Lower leg skin (tissue), 4 donors: ENCODE measurements at places on chromosomes 1 and 21. TPM values are rescaled to one million over a fixed set of nuclear protein-coding genes. Genes with fewer than 3 reads are reported as not detected.

HMGN2 gene
- 224 TPM for total RNA-seq

MAP10 gene
- 1.6 TPM for total RNA-seq

HHAT gene
- 7.7 TPM for total RNA-seq

LAD1 gene
- 285 TPM for total RNA-seq

PBX1 gene
- 15.3 TPM for total RNA-seq

PTAFR gene
- 2.7 TPM for total RNA-seq

NTNG1 gene
- 2.6 TPM for total RNA-seq

CD52 gene
- 6.1 TPM for total RNA-seq

NTMT2 gene
- total RNA-seq = not detected

TTC3 gene
- 111 TPM for total RNA-seq

ZNF695 gene
- not detected for total RNA-seq

AK4 gene
- total RNA-seq = 39.9 TPM

GNG4 gene
- total RNA-seq = not detected

SYCP1 gene
- 0.29 TPM for total RNA-seq

HMGCS2 gene
- total RNA-seq = 162 TPM

WDR64 gene
- not detected for total RNA-seq

OVAAL gene
- total RNA-seq = not detected

UAP1 gene
- 31.8 TPM for total RNA-seq

SLC9C2 gene
- not detected for total RNA-seq

- DNase-seq = no peak
Measured at GRCh38 chr1:198622001-198622400, 16.8 kb upstream of the PTPRC start.

DNA sequence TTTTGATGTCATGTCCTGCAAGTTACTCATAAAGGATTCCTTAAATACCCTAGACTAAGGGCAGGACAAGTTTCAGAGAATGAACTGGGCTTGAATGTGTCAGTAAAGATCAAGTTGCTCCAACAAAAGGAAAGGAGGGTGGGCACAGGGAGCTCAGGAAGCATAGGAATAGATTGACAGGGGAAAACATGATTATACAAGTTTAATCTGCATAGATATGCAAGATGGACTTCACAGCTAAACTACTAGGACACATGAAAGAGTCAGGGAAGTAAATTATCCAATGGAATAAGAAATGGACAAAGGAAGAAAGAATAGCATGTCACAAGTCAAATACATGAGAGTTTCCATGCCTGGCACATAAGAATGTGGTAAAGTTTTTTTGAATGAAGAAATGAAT is 203.9 kb upstream of the SAMSN1 start:
- no peak for DNase-seq

GRCh38 chr1:64539781-64540218 is 69.9 kb downstream of the CACHD1 start:
- DNase-seq = peak; percentile 89

DNA sequence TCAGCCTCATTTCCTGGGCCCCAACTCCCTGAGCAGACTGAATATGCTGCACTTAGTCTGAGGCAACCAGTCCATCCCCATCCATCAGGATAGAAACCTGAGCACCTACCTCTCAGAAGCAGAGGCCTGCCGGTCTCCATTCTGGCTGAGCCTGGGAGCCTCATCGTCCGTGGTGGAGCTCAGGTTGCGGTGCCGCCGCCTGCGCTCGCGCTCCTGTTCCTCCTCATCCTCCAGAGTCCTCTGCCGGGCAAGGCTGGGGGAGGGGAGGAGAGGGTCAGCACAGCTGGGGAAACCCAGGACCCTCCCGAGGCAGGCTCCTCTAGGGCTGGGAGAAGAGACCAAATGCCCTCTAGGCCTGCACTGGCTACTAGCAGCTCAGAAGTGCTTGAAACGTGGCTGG is 10.1 kb downstream of the LAD1 start:
- no peak for DNase-seq

DNA sequence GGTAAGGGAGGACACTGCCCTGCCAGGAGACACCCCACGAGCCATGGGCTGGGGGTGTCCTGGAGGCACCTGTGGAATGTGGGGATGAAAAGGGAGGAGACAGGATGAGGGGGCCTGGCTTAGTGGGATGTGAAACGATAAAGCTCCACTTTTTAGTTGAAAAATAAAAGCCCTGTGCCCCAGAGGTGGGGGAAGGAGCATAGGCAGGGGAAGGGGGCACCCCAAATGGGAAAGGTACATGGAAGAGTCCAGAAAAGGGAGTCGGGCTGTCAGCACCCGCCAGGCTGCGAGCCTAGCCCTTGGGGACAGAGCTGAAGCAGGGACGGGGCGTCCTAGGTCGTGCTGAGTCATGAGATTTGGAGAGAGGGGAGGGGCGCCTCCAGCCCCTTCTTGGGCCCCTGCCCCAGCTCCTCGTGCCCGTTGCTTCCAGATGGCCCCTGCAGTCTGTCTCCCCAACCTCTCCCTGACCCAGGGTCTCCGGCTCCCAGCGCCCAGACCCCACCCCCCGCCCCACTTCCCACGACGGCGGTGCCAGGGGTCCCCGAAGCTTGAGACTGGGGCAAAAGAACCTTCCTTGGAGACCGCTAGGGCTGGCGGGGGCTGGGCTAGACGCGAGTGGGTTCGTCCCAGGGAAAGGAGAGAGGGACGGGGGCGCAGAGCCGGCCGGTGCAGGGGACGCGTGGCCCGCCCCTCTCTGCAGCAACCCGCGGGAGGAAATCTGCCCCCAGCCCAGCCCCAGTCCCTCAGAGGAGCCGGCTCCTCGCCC is 795 bp downstream of the SYT2 start:
- peak; percentile 68 for DNase-seq

- no peak for DNase-seq
Measured at GRCh38 chr1:30868833-30869435, 39.6 kb downstream of the SDC3 start.

- no peak for DNase-seq
Measured at GRCh38 chr1:171809834-171810233, 28.4 kb downstream of the METTL13 start.

DNA sequence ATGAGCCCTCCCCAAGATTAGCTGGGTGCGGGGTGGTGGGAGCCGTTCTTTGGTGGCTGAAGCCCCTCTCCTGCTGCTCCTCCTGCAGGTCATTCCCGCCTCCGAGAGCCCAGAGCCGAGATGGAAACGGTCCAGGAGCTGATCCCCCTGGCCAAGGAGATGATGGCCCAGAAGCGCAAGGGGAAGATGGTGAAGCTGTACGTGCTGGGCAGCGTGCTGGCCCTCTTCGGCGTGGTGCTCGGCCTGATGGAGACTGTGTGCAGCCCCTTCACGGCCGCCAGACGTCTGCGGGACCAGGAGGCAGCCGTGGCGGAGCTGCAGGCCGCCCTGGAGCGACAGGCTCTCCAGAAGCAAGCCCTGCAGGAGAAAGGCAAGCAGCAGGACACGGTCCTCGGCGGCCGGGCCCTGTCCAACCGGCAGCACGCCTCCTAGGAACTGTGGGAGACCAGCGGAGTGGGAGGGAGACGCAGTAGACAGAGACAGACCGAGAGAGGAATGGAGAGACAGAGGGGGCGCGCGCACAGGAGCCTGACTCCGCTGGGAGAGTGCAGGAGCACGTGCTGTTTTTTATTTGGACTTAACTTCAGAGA is 448 bp downstream of the G0S2 start:
- no peak for DNase-seq

DNA sequence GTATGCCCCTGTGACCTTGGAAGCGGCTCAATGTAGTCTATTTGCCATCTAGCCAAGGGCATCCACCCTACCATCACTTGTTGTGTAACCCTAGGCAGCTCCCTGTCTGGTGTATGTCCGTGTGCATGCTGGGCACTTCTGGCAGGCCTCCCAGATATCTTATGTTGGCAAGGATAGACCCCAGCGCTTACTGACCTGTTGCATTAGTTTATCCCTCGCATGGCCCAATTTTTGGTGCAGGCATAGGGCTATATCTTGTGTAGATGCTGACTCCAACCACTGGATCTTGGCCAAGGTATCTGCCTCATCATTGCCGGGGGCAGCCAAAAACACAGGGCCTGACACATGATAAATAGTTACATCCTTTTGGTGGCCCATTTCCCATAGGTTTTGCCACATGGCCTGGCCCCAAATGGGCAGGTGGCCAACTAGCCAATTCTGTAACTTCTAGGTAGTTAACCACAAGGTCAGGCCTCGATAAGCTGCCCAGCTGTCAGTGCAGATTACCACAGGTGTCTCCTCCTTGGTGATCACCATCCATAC is 14.0 kb upstream of the TBX19 start:
- no peak for DNase-seq

- no peak for DNase-seq
Measured at GRCh38 chr1:219438386-219438785, 174.5 kb downstream of the ZC3H11B start.

GRCh38 chr1:164504749-164505148 is 54.2 kb upstream of the PBX1 start:
- DNase-seq = no peak

DNA sequence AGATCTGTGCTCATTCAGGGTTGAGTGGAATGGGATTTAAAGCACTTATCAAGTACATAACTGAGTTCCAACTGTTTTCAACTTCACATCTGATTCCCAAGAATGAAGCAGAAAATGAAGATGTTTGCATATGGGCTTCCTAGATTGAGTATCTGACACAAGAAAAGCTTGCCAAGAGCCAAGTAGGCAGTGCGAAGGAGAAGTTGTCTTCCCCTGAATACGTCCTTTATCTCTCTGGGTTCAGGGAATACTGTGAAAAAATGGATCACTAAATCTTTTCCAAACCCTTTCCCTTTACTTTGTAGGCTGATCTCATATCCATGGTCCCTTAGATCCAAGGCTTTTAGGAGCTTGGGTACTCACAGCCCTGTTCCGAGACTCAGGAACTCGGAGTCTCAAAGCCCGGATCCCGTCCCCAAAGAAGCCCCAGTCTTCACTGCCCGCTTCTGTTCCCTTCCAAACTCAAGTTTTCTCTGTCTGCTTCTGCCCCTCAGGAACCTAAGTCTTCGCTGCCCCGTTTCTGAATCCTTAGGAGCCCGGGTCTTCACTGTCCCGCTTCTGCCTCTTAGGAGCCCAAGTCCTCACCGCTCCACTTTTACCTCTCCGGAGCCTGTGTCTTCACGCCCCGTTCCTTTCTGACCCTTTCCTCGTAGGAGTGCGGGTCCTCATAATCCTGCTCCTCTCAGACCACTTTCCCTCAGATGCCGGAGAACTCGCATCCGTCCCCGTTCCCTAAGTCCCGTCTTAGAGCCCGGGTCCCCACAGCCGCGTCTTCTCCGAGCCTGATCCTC is 616 bp downstream of the TAF12 start:
- DNase-seq = no peak

GRCh38 chr1:38360807-38361206 is 314.2 kb upstream of the POU3F1 start:
- no peak for DNase-seq

- no peak for DNase-seq
Measured at GRCh38 chr1:246450611-246451251, 56.3 kb downstream of the SMYD3 start.

DNA sequence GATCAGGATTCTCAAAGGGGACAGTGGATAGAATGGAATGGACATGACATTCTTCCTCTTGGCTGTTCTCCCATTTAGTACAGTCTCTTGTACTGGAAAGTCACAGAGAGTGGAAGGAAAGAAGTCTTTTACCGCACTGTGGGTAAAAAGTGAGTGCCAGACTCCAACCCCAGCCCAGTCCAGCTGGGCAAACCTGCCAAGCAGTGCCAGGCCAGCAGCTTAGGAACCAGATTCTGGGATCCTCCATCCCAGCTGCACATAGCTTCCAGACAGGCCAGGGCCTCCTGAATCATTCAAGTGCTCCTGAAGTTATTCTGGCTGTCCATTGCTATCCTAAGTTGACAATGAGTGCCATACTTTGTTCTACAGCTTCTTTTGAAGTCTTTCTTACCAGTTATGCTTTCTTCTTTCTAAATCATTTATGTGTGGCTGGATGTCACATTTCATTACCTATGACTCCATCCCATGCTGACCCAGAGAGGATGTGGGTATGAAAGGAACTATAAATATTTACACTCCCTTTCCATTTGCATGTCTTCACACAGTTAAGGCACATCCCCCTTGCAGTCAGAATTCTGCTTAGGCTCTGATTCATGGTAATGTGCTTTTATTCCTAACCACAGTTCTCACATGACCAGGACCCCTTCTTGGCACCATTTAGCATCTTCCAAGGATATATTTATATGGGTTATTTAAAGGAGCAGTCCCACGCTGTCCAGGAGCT is 88.9 kb downstream of the AK5 start:
- DNase-seq = no peak

- no peak for DNase-seq
Measured at GRCh38 chr1:214838351-214838750, 235.4 kb downstream of the CENPF start.

- DNase-seq = no peak
Measured at GRCh38 chr1:105485207-105485606, 1571.3 kb upstream of the PRMT6 start.

GRCh38 chr1:26278303-26278702 is 1.6 kb upstream of the SH3BGRL3 start:
- DNase-seq = peak; percentile 94

DNA sequence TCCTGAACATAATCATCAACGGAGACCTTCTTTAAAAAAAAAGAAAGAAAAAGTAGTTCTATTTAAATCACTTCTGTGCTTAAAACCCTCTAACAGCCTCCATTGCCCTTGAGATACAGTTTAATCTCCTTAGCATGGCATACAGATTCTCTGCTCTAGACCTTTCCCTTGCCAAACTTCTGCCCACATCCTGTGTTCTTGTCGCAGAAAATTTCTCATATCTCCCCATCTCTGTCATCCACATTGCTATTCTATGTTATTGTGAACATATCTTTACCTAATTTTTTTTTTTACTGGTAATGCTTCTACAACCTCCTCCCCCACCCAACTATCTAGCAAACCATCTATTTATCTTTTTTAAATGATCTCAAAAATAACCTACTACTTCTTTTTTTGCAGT is 135.7 kb upstream of the PROX1 start:
- no peak for DNase-seq

DNA sequence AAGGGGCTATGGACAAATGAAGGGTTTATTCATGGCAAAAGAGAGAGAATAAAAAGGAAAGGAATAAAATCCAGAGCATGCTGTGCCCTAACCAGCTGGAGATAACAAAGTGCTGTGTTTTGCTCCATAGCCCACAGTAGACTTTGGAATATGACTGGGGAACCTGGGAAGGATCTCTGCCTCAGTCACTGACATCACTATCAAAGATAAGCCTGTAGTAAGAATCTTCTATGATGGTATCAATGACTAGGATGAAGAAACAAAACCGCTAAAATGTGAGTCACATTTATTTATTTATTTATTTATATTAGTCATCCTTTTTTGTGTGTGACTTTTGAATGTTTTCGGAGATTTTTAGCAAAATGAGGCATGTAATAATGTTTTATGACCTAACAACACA is 56.3 kb downstream of the NVL start:
- DNase-seq = no peak

- DNase-seq = no peak
Measured at GRCh38 chr1:102050556-102050955, 53.8 kb upstream of the OLFM3 start.

GRCh38 chr1:61682891-61683290 is 42.0 kb downstream of the TM2D1 start:
- no peak for DNase-seq

- no peak for DNase-seq
Measured at GRCh38 chr1:23576338-23577055, 17.2 kb upstream of the ID3 start.

GRCh38 chr1:230186874-230187273 is 119.8 kb downstream of the GALNT2 start:
- peak; percentile 53 for DNase-seq

GRCh38 chr1:4301007-4301406 is 353.4 kb upstream of the AJAP1 start:
- no peak for DNase-seq
